ENCODE measurements at places on chromosomes 7 and 10.

GRCh38 chr10:72248468-72249151, 25.1 kb upstream of the DDIT4 start:
- peak; percentile 14 for DNase-seq

DNA sequence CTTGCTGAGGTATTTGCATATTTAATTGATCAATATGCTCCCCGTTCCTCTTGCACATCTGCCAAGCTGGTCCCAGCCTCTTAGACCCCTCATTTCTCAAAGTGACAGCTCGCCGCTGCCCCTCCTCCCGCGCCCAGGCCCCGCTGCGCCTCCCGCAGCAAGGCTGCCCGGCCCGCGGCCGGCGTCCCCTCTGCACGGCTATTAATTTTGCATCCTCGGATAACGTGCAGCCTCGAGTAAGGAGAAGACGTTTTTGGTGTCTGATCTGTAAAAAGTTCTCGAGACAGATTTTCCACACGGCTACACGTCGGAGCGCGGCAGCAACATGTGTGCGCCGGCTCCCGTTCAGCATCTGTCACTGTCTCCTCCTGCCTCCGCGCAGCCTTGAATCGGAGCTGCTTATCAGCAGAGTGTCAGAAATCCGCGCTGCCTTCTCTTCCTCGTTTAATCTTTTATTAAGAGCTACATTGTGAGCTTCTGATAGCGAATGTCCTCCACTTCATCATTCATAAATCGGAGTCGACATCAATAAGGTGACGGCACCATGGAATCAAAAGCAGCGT, 65.3 kb downstream of the EBF3 start:
- no peak for DNase-seq

DNA sequence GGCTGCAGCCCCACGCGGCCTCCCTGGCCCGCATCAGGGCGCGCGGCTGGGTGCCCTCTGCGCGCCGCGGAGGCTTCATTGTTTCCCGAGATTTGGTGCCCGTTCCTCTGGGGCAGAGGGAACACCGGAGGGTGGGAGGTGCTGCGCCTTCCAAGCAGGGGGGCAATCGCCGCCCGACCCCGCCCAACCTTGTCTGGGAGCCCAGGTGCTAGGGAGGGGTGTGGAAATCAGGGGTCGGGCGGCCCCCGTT, 1.0 kb upstream of the NRP1 start:
- DNase-seq: no peak

DNA sequence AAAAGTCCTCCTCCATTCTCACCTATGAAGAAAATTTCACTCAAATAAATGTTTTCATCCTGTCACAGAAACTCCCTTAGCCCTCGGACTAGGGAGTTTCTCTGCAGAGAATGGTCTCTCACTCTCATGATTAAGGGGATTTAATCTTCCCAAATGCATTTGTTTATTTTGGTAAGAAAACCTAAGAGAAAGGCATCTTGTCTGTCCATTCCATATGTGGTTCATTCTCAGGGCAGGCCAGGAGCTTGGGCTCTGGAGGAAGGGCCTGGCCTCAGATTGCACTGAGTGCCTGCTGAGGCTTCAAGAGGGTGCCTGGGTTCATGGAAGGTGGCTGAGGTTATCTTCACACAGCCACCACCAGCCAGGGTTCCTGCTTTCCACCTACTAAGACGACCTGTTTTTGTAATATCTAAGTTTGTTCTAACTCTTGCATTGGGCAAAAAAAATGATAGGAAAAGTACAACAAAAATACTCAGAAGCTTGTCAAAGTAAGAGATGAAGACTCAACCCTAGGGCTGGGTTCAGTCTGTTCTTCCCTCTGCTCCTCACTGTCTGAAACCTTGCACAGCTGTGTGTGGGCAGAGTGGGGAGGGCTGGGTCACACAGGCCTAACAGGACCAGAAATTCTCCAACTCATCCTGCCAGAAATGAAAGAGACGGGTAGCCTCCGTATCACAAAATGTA, 186.7 kb downstream of the CXCL12 start:
- DNase-seq: no peak

DNA sequence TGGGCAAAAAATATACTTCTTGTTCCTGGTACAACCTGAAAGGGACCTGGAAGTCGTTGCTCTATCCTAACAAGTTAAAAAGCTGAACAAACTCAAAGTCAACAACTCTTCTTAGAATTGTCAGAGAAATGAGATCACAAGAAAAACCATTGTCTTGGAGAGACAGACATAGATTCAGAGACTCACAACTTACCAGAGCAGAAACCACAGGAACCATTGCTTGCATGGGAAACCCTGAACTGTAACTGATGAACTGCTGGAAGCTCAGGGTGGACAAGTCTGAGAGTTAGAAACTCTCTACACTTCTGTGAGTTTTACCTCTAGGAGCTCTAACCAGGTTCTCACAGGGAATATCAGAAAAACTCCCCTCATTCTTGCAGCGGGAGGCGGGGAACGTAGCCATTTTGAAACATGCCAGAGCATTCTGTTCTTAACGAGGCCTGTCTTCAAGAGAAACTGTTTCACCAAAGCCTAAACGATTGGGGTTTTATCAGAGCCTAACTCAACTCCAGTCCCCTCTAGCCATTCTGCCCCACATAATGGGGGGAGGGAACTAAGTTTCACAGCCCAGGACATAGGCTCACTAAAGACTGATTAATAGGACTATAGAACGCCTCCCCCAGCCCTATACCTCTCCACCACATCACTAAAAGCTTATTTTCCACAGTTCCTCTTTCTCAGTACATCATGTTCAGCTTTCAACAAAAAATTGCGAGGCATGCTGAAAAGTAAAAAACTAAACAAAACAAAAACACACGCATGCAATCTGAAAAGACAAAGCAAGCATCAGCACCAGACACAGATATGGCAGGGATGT, 12.0 kb upstream of the GSDME start:
- no peak for DNase-seq

GRCh38 chr10:96212911-96213310, 58.5 kb downstream of the BLNK start:
- no peak for DNase-seq

DNA sequence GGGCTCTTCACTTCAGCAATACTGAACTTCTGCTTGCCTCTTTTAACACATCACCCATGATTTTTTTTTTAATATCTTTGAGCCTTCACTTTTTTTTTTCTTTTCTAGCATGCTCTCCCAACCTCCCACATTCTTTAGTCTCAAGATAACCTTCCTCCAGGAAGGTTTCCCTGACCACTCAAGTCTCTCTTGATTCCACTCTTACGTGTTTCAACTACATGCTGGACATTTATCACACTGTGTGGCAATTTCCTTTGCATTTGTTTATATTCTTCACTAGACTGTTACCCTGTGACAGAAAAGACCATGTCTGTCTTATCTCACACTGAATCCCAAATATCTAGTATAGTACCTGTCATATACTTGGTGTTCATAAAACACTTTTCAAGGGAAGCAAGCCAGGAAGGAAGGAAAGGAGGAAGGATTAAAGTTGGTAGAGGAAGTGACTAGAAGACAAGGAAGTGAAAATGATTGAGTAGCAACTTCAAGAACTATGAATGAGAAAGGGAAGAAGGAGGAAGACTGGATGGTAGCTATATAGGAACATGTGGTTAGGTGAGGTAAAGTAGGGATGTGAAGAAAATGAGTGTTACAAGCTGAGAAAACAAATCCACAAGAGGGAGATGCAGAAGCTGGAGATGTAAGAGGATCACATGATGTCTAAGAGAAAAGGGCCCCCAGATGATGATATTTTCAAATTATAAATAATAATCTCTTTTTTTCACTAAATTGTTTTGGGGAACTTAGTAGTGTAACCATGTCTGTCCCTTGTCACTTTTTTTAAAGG, 40.4 kb downstream of the IFIT5 start:
- no peak for DNase-seq

- no peak for DNase-seq
Observed at GRCh38 chr10:114329634-114330365, 74.5 kb downstream of the AFAP1L2 start.

GRCh38 chr7:131506597-131506996, 49.8 kb downstream of the PODXL start:
- no peak for DNase-seq

- no peak for DNase-seq
Observed at GRCh38 chr10:119166564-119166963, 1.1 kb upstream of the SFXN4 start.

- DNase-seq: no peak
Observed at GRCh38 chr10:103737735-103738367, 117.5 kb downstream of the SH3PXD2A start.

- DNase-seq: no peak
Observed at GRCh38 chr7:105666324-105666723, 85.0 kb upstream of the EFCAB10 start.

GRCh38 chr10:30840395-30841050, 191.1 kb downstream of the ZNF438 start:
- no peak for DNase-seq

GRCh38 chr7:91565499-91566401, 301.5 kb downstream of the FZD1 start:
- no peak for DNase-seq

GRCh38 chr7:122791959-122792545, 89.3 kb upstream of the RNF148 start:
- DNase-seq: no peak

DNA sequence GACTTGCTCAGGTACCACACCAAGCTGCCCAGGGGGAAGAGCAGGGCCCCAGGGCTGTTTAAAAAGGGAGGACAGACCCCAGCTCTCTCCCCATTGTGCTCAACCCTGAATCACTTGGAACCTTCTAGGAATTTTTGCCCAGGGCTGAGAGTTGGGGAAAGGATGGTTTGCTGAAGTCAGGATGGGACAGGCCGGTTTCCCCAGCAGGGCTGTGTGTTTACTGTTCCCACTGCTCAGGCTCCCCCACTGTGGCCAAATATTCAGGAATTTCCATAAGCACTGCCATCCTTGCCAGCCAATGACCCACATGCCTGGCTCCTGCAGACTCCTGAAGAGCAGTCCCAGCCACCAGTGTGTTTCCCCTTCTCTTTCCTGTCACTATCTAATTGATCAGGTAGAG, 120.7 kb downstream of the WDFY4 start:
- DNase-seq: no peak

DNA sequence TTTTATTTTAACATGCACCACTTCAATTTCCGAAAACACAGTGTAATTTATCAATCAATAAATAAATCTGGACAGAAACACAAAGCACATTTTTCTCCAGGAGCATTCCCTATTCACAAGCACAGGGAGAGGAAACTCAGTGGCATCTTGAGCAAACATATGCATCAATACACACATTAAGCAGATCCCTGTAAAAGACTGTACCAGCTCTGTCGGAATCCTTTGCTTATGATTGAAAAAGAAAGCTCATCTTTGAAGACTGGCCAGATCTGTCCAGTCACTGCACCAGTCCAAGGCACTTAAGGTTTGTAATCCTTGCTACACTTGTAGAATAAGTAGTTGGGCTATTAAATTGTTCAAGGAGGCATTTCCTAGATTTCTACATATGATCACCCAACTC, 343.9 kb downstream of the BMPER start:
- DNase-seq: no peak

DNA sequence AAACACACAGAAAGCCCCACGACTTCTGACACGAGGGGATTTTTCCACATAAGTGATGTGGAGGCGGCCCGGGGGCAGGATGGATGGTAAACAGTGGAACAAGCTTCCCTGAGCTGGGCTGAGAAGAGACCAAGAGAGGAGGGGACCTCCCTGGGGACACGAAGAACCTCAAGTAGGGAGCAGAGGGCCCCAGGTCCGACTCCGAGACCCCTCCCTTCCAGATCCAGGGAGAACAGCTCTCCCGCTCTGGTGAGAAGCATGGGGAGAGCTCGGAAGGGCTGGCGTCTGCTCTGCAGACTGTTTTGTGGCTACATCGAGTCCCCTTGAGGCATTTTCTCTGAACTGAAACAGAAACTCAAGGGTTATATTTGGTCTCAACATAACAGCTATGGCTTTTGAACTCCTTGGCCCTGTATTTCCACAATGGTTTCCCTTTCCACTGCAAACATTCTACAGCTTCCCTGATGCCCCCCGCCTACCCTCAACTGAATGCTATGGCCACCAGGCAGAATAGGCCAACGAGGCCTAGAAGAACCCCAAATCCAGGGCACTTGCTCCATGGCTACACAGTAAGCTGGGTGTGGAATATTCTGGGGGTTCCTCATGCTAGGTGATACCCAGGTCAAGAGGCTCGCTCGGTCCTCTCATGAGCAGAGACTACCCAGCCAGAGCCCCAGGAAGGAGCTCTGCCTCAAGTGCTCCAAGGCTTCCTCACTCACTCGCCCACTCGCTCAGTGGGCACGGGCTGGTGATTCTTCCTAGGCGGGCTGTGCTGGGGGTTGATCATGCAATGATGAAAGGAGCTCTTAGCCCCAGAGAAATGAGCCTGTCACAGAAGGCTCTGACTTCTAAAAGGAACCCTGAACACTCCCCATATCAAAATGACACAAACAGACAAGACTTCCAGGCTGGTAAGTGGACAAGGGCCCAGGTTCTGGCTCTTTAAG, 47.5 kb downstream of the FAM53B start:
- no peak for DNase-seq

DNA sequence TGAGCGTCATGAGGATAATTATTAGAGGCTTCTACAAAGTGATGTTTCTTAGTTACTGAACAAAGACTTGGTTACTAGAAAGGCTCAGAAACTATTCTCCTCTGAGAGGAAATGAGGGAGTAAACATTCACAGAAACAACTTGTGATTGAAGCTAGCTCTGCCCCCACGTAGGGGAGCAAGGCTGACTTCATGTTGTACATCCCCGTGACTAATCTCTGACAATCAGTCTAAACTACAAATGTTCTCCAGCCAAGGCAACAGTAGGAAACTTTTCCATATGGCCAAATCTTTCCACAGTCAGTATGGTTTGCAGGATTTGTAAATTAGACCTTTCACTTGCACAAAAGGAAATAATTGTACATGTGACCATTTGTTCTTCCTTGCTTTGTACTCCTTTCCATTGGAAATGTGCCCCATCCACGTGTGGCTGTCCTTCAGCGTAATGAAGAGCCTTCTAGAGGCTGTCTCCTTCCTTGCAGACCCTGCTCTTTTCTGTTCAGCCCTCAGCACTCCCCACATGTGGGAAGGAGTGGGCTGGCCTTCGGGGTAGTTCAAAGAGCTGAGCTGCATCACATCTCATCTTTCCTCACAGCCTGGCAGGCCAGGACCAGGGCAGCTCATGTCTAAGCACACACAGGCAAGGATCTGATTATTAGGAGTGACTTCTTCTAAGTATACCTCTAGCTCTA, 93.5 kb downstream of the PCGF5 start:
- DNase-seq: no peak

- DNase-seq: no peak
Observed at GRCh38 chr10:113139699-113140098, 189.7 kb downstream of the TCF7L2 start.
